ENCODE measurements at places on chromosomes 7 and 10. TPM values are rescaled to one million over a fixed set of nuclear protein-coding genes. Genes with fewer than 3 reads are reported as not detected.
A peak's percentile ranks its signal among the peaks of the same experiment; 100 is the strongest.

DNA sequence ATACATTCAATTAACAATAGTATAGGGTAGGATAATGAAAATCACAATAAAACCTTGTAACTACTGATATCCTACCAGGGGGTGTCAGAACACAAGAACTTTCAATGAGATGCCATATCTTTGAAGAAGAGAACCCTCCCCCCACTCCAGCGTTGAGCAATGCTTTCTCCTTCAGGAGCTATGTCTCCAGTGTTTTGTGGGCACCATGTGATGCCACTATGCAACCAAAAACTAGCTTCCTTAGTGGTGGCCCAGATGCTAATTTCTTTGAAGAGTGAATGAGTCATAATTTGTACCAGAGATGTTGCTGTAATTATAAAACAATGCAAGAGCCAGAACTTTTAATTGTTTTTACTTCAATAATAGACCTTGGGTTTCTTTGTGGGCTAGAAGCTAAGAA is 76.0 kb upstream of the ADO start:
- DNase-seq = no peak

GRCh38 chr10:34216348-34216945 is 598.6 kb downstream of the PARD3 start:
- DNase-seq = no peak

The CFAP43 gene
- 0.06 TPM for total RNA-seq

DNA sequence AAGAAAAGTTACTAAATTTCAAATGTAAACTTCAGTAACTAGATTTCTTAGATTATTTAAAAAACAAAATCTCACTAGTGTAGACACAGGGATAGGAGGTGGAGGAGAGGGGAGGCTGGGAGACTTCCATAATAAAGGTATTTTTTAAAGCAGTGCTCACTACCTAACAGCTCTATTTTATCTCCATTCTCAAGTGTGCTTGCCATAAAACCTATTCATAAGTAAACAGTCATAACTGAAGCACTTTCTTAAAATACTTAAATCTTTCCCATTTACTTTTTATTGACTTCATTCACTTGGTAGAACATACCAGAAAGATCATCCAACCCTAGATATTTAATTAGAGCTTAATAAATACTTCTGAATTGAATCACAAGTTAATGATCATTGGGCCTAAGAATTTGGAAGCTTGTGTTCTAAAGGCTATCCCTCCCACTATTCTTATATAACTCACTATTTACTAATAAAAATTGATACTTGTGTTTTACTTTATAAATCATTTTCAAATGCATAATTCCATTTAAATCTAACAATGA is 107.4 kb downstream of the SNX13 start:
- DNase-seq = no peak

The DMBT1 gene
- 1.2 TPM for total RNA-seq

DNA sequence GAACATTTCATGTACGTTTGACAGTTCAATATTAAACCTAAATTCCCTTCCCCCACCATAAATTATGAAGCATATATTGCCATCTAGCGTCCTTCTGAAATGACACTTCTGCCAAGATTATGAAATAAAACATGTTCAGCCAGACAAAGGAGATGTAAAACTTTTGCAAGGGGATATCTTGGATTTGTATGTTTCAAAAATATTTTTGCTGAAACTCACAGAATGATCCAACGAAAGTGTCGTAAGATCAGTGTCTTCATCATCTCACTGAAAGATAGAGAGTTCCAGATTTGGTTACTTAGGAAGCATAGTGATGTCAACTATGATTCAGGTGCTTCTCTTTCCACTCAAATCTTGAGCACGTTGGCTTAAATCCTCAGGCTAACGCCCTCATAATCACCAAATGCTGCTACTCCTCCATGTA is 904.3 kb downstream of the XPNPEP1 start:
- DNase-seq = no peak

The OR2A5 gene
- not detected for total RNA-seq

The TFR2 gene
- total RNA-seq = 0.29 TPM

GRCh38 chr10:82462910-82463551 is 588.0 kb downstream of the NRG3 start:
- DNase-seq = no peak

DNA sequence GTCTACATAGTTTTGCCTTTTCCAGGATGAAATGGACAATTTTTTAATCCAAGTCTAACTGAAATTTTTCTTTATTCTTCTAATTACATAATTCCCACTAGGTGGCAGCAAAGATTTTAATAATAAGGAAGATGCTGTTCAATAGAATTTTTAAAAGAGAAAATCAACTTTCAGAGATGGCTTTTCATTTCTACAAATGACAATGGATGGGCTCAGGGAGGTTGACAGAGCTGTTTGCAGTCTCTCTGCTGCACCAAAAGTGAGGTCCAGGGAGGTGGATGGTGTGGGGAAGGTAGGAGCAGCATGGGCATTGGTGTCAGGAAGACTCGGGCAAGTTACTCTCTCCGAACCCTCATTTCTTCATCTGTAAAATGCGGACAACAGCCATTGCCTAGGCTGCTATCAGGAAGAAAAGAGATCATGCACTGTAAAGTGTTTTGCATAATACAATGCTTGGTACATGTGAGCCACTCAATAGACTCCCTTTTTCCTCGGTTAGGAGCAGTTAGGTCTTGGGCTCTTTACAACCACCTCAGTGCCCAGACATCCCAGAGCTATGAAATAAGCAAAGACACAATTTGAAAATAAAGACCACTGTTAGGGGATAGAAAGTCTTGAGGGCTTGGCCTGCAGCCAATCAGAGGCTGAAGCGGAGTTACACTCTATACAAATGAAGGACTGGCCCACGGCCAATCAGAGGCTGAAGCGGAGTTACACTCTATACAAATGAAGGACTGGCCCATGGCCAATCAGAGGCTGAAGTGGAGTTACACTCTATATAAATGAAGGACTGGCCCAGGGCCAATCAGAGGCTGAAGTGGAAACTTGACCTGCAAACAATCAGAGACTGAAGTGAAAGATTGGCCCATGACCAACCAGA is 107.1 kb downstream of the ABLIM1 start:
- no peak for DNase-seq

DNA sequence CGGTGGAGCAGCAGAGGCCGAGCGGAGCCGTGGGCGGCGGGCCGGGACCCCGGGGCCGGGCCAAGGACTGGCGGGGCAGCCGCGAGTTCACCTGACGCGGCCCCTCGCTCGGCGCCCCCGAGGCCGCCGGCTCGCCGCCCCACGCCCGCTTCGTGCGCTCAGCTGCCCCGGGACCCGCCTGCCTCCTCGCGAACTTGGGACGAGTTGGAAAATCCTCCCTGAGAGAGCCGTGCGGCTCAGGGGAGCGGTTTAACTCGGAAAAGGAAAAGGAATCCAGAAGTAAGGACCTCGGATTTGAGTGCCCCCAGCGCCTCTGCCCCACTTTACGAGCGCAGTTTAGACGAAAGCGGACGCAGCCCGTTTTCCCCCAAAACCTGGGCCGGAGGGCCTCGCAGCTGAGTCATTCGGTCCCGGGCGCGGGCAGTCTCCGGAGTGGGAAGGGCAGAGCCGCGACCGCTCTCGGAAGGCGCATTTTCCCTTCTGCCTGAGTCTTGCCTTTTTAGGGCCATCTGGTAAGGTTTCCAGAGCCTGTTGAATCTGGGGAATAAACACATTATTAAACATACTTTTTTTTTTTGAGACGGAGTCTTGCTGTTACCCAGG is 744 bp downstream of the CREM start:
- peak; percentile 94 for DNase-seq

- no peak for DNase-seq
Observed at GRCh38 chr7:66877577-66878300, 43.3 kb upstream of the TMEM248 start.

The KIAA1549 gene
- 2.4 TPM for total RNA-seq

- DNase-seq = no peak
Observed at GRCh38 chr7:33614357-33615117, 290.8 kb upstream of the BMPER start.

The PRRT4 gene
- 17.4 TPM for total RNA-seq

The PTPN20 gene
- total RNA-seq = 0.74 TPM

The GRM3 gene
- total RNA-seq = not detected

The STK32C gene
- total RNA-seq = 18.3 TPM

DNA sequence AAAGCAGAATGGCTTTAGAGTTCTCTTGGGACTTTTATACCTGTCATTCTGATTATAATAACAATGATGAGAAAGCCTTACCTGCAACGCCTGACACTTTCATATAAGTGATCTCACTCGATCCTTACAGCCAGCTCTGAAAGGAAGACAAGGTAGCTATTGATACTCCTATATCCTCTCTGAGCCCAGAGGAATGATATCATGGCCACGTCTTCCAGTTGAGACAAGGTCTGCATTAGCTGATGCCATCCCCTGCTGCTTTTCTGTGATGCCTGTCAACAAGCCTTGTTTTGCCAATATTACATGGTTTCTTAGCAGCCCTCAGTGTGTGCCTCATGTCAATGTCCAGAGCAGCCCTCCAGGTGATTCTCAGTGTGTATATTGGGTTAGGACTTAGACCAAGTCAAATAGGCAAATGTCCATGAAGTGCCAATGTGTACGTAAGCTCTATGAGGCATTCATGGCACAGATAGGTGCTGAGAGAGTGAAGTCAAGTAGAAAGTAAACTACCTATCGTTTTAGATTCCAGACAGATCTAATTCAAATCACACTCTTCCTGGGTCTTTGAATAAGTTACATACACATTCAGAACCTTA is 405.9 kb downstream of the ADRA2A start:
- DNase-seq = no peak

DNA sequence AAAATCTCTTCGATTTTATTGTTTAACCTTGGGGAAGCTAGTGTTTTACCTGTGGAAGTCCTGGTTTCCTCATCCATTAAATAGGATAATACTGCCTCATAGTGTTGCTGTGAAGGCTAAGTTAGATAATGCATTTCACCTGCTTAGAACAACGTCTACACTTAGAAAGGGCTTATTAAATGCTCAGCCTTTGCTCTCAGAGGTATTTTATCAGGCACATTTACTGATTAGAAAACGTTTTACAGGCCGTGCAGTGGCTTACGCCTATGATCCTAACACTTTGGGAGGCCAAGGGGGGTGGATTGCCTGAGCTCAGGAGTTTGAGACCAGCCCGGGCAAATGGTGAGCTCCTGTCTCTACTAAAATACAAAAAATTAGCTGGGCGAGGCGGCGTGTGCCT is 144.4 kb downstream of the INSYN2A start:
- DNase-seq = no peak

The CALHM1 gene
- not detected for total RNA-seq

GRCh38 chr7:38321515-38321944 is 48.1 kb upstream of the TARP start:
- no peak for DNase-seq

- DNase-seq = no peak
Observed at GRCh38 chr7:133124974-133125373, 43.1 kb upstream of the CHCHD3 start.

GRCh38 chr7:43590862-43591557 is 8.1 kb downstream of the STK17A start:
- no peak for DNase-seq

- DNase-seq = no peak
Observed at GRCh38 chr10:14971867-14972448, 12.8 kb downstream of the MEIG1 start.

GRCh38 chr10:55242544-55242943 is 441.5 kb upstream of the PCDH15 start:
- DNase-seq = no peak

The PCDH15 gene
- total RNA-seq = not detected

DNA sequence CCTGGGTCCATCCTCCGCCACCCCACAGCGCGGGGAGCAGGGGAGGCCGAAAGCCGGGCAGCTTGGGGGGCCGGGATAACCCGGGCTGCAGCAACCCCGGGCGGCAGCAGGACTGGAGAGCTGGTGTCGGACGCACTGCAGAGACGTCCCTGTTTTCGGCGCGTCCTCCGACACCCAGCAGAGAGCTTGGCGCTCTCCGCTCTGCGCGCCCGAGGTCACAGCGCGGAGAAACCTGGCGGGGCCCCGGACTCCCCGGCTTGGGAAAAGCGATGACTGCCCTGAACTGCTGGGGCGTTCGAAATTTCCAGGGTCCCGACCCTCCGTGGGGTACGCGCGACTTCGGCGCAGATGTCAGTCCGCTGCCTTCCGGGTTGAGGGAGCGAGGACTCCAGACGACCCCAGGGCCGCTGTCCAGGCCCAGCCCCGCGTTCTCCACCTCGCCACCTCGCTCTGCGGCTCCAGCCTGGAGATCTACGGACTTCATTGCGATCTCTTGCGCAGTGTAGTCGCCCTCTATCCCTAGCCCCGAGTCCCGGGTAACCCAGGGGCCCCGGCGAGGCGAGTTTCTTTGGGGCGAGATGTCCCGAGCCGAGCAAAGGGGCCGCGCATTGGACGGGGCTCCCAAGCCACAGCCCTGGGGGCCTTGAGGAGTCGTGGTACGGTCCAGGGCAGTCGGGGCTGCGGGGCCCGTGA is 617 bp upstream of the FOXI2 start:
- no peak for DNase-seq

GRCh38 chr7:81526971-81527370 is 242.9 kb downstream of the HGF start:
- DNase-seq = no peak

- DNase-seq = no peak
Observed at GRCh38 chr10:36183726-36184125, 541.6 kb upstream of the FZD8 start.

The CCDC172 gene
- total RNA-seq = not detected
